Stimulated activated CD4-positive, alpha-beta T cell treated with anti-CD3 and anti-CD28 coated beads, Interleukin-4, amount 100 ng/mL, for 4 hours (primary cell): ENCODE measurements at places on chromosomes 12 and 14.

DNA sequence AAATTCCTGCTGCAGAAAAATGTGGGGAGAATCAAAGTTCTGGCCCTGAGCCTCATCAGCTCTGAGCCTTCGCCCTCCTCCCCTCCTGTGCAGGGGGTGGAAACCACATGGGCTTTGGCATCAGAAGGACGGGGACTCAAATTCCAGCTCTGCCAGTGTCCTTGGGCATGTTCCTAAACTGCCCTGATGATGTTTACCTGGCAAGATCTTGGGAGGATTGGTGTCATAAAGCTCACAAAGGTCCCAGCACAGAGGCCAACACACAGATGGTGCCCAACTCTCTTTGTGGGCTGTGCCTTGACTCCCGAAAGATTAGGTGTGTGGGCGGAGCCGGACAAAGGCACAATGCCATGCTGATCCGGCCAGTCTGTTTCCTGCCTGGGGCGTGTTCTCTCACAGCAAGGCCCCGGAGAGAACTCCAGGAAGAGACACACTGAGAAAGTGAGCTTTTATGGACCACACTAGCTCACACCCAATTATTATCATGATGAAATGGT is 20.5 kb upstream of the CLMN start:
- no peak for DNase-seq

GRCh38 chr14:22218728-22219127 is 370.3 kb downstream of the DAD1 start:
- no peak for DNase-seq

DNA sequence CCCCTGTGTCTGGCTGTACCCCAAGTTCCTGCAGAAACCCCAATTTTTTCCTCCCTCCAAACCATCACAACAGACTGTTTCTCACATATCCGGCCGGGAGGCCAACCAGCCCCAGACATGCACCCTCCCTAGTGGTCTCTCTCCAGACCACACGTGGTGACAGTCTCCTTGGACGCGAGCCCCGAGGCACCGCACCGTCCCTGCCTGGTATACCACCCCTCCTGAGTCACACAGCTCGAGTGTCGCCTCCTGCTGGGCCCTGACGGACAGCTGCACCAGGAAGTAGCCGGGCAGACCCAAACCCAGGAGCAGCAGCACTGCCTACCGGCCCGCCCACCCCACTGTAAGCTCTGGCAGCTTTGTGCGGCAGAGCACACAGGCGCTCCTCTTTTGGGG is 97.4 kb downstream of the RFLNA start:
- DNase-seq: no peak

- no peak for DNase-seq
Observed at GRCh38 chr12:122788387-122788786, 14.0 kb downstream of the CCDC62 start.
